Hippocampal formation (tissue), 2 donors: ENCODE measurements at places on chromosomes 4 and X.

DNA sequence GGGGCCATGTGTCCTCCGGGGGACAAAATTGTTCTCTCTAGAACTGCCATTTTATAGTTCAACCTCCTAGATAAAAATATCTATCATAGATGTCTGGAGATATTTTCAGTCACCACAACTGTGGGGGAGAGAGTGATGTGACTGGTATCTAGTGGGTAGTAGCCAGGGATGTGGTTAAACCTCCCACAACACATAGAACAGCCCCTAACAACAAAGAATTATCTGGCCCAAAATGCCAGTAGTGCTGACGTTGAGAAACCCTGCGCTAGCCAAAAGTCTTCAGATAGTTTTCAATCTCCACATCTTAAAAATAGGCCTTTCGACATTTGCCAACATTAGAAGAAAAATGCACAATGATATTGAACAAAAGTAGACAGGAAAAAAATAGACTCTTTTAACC, 19.0 kb upstream of the SUPT20HL2 start:
- no peak for DNase-seq

GRCh38 chr4:55744369-55744768, 75.2 kb upstream of the EXOC1L start:
- DNase-seq: no peak

- no peak for DNase-seq
Measured at GRCh38 chrX:43940816-43941474, 32.2 kb downstream of the NDP start.

- no peak for DNase-seq
Measured at GRCh38 chr4:83660578-83660977, 124.7 kb downstream of the GPAT3 start.

DNA sequence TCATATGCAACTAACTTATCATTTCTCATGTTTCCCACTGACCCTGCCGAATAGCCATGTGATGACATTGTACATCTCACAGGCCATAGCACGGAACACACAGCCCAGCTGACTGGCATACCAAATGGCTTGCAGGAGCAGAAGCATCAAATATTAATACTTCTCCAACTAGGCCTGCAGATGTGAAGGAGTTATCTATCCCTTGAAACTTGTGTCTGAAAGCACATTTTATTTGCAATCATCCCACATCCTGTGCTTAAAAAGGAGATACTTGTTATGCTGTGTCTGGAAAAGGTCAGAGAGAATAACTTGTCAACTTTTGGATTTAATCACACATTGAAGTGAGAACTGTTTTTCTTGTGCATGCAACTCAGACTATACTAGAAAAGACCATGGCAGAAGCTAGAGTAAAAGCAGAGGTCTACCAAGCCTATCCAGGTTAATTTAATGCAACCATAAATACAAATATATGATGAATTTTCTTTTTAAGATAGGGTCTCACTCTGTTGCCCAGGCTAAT, 100.4 kb downstream of the IRF2 start:
- no peak for DNase-seq

DNA sequence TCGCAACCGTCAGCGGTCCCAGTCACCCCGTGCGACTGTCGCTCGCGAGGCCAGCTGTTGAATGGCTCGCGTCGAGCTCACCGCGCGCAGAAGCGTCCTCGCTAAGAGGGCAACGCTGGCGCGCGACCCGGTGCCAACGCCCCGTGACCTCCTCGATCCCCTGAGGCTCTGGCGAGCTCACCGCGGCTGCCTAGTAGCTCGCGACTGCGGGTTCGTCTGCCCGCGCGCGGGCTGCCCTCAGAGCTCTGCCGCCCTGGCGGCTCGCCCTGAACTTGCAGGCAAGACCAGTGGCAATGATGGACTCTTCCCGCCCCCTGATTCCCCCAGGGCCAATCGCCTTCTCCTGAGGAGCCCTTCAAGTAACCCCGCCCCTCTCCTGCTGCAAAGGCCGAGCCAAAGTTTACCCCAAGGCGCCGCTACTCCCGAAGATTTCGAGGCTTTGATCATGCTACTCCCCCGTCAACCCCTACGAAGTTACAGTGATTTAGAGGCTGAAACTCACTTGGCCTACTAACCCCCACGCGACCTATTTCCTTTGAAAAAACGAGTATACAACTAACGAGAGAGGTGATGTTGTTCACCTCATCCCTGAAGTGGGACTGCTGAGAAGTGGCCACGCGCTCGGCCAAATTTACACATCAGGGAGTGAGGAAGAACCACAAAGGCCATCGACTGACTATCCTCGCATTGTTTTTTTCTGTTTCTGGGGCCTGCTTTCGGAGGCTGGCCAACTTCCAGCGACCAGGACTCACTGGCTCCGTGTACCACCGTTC, 37.5 kb downstream of the PGRMC1 start:
- DNase-seq: no peak

GRCh38 chr4:119627267-119628255, 1.0 kb downstream of the PDE5A start:
- DNase-seq: no peak

DNA sequence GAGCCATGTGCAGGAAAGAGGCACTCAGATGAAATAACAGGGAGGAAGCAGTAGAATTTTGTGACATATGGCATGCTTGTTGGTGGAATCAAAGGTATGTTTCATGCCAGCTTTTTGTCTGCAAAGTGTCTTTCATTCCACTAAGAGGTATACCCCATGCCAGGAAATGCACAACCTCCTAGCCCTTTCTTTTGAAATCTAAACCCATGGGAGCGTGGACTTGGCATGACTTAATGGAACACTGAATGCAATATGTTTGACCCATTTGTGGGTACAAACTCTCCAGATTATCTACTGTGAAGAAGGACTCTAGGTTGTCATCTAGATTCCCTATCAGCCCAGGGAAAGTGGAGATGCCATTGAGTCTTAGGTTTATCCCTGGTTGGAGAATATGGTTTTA, 338.3 kb upstream of the TEX13C start:
- no peak for DNase-seq
